M059J (cell line): ENCODE measurements at places on chromosomes 2 and 18.
A peak's percentile ranks its signal among the peaks of the same experiment; 100 is the strongest.

GRCh38 chr18:28684746-28685355 lies 507.9 kb upstream of the CDH2 start:
- DNase-seq, result peak; percentile 73

- no peak for DNase-seq
Measured at GRCh38 chr2:230828272-230828961, 36.3 kb upstream of the ITM2C start.

DNA sequence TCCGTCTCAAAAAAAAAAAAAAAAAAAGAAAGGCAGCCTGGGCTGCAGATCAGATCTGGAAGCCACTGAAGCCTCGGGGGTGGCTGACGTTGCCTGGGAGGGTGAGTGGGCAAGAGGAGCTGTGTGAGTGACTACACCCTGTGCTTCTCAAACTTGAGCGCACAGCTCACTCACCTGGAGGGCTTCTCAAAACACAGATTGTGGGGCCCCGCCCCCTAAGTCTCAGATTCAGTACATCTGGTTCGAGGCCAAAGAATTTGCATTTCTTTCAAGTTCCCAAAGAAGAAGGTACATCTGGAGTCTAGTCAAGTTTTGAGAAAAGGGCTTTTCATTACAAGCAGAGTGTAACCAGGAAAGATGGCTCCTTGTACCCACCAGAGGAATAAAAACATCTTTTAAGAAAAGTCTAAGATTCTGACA lies 97.7 kb upstream of the CAB39 start:
- no peak for DNase-seq

DNA sequence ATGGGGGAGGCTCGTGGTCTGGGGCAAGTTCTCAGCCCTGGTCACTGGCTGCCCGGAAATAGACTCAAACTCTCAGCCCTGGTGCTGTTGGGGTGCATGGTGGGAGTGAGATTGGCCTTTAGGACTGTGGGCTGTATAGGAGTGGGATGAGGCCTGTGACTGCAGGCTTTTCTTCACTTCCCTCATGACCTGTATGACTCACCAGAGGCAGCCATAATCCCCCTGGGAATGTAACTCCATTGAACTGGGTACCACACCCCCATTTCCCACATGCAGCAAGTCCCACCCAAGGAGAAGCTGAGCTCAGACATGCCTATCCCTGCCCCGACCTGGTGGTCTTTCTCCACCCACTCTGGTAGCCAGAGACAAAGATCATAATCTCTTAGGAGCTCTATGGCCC lies 177.7 kb upstream of the OSR1 start:
- DNase-seq, result peak; percentile 30

- DNase-seq, result peak; percentile 13
Measured at GRCh38 chr2:123738643-123739042, 286.4 kb upstream of the CNTNAP5 start.

- no peak for DNase-seq
Measured at GRCh38 chr2:177810906-177811305, 261.7 kb downstream of the PDE11A start.
